ENCODE measurements at places on chromosomes 4 and X.

GRCh38 chrX:53950130-53950733 lies 94.0 kb downstream of the PHF8 start:
- DNase-seq = no peak

- DNase-seq = no peak
Measured at GRCh38 chrX:53357799-53358530, 64.5 kb downstream of the SMC1A start.

- peak; percentile 15 for DNase-seq
Measured at GRCh38 chrX:107710617-107711391, 64.8 kb downstream of the TSC22D3 start.

DNA sequence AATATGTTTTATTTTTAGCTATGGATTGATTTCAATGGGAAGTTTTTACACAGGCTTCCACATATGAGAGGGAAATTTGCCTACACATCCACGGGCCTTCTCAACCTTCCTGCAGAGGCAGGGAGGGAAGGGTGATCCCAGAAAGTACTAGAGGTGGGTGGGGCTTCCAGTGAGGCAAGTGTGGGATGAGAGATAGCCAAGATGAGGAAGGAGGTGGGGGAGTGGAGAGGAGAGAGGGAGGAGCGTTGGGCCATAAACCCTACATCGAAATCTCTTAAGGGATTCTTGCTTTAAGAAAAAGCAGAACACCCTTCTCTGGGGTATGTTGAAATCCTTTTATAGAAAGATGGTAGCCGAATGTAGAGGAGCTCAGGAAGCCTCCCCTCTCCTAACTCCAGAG lies 19.0 kb downstream of the NKX6-1 start:
- no peak for DNase-seq

- no peak for DNase-seq
Measured at GRCh38 chrX:45596188-45596808, 395.6 kb upstream of the DIPK2B start.

- no peak for DNase-seq
Measured at GRCh38 chr4:995311-996026, 2.3 kb upstream of the SLC26A1 start.

DNA sequence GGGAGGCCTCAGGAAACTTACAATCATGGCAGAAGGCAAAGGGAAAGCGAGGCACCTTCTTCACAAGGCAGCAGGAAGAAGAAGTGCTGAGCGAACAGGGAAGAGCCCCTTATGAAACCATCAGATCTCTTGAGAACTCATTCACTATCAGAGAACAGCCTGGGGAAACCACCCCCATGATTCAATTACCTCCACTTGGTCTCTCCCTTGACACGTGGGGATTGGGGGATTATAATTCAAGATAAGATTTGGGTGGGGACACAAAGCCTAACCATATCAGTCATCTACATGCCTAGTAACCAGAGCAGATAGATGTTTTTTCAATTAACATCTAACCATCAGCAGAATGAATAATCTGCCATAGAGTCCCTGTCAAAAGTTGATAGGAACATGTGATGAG lies 30.4 kb downstream of the FAM13A start:
- no peak for DNase-seq

- DNase-seq = no peak
Measured at GRCh38 chr4:69831646-69832325, 28.2 kb downstream of the SULT1E1 start.

DNA sequence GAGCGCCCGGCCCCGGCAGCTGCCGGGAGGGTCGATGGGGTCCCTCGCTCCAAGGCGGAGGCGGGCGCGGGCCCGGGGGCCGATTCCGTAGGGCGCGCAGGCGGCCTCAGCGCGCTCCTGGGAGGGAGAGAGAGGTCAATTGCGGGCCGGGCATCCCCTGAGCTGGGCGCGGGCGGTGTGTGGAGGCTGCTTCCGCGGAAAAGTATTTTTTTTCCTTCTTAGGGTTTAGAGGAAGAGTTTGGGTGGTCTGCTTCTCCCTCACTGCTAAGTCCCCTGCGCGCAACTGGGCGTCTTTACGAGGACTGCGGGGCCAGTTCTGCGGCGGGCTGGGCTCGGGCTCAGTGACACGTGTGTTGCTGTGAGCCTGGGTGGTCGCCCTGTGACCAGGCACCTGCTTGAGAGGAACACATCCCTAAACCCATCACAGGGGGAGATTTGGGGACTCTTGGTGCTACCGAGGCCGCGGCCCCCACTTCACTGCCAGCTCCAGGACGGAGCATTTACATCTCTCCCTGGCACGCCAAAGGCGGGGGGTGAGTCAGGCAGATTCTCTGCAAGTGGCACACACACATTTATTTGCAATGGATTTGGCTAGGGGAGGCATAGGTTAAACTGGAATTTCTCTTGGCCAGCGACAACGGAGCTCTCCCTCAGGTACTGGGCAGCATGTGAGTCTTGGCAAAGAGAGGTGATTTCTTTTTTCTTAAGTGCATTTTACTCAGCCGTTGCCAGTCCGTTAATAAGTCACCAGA lies 151.2 kb upstream of the SLC4A4 start:
- DNase-seq = peak; percentile 21

DNA sequence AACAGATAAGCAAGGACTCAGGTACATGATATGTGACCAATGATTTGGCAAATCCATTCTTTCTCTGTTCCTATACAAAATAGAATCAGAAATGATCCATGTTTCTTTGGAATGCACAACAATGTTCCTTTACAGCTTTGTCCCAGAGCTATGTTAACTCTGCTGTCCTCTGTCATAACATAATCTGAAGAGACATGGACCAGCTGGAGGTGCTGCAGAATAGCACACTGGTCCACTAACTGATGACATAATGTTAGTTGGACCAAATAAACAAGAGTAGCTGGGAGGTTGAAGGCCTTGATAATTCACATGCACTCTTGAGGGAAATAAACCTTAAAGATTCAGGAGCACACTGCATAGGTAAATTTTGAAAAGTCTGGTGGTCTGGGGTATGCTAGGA lies 23.0 kb upstream of the DHX15 start:
- no peak for DNase-seq

GRCh38 chr4:20109391-20109790 lies 142.3 kb upstream of the SLIT2 start:
- DNase-seq = no peak

GRCh38 chr4:112766422-112766821 lies 129.5 kb downstream of the LARP7 start:
- DNase-seq = no peak

- peak; percentile 14 for DNase-seq
Measured at GRCh38 chr4:42396752-42397634, at the start of gene SHISA3. TSS of gene SHISA3 (plus strand) at chr4:42397488. CDS start at chr4:42398057, 569 bp downstream.

DNA sequence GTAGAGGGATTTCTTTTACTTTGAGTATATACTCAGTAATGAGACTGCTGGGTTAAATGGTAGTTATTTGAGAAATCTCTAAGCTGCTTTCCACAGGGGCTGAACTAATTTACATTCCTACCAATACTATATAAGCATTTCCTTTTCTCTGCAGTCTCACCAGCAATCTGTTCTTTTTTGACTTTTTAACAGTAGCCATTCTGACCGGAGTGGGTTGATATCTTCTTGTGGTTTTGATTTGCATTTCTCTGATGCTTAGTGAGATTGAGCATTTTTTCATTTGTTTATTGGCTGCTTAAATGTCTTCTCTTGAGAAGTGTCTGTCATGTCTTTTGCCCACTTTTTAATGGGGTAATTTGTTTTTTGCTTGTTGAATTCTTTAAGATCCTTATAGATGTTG lies 43.3 kb downstream of the SPCS3 start:
- no peak for DNase-seq

- DNase-seq = no peak
Measured at GRCh38 chr4:27429364-27429871, 568.8 kb downstream of the STIM2 start.

GRCh38 chr4:138864961-138865720 lies 150.4 kb upstream of the NOCT start:
- no peak for DNase-seq

- DNase-seq = no peak
Measured at GRCh38 chr4:54783402-54784110, 125.8 kb downstream of the KIT start.

DNA sequence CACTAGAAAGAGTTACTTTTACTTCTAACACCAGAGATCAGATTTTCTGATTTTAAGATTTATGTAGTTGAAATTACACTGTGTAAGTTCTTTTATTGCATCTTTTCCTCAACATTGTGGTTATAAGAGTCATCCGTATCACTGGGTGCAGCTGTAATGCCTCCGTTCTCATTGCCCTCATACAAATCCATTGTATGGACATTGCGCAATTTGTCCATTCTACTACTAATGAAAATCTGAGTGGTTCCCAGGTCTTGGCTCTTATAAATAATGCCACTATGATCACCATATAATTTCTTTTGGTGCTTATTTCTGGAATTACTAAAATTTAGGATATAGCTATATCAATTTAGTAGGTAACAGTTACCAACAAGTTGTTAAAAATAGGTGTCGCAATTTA lies 614.0 kb upstream of the GALNT7 start:
- no peak for DNase-seq

- no peak for DNase-seq
Measured at GRCh38 chr4:158261480-158261879, 51.2 kb downstream of the TMEM144 start.

- no peak for DNase-seq
Measured at GRCh38 chrX:136752346-136752745, 28.4 kb downstream of the ARHGEF6 start.

- DNase-seq = no peak
Measured at GRCh38 chr4:14178421-14178820, 550.9 kb upstream of the BOD1L1 start.

GRCh38 chrX:31178769-31179125 lies 106.9 kb upstream of the FTHL17 start:
- no peak for DNase-seq

- DNase-seq = no peak
Measured at GRCh38 chr4:36088542-36088941, 155.8 kb downstream of the ARAP2 start.

DNA sequence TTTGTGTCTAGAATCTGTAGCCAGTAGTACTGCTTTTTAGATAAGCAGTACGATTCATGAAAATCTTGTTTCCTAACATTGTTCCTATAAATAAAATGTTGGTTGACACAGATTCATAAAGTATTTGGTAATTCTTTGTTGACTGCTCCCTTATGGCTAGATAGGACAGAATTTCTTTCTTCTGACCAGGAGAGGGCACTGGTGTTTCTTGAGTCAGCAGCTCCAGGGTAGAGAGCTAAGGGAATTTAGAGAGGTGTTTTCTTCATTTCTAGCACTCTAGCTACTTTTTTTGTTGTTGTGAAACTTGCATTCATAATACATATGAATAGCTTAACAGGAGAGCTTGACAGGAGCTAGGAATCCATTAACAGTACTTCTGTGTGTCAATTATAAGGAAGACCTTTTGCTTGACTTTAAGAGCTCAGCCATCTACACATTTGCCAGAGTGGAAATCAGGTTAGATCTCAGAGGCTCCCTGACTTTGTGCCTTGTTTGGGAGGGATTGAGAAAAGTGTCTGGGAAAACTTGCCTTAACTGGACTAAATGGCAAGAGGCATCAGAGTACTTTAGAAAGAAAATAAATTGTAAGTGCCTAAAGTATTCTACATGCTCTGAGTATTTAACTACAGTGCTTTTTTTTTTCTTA lies 756.1 kb downstream of the SH3BGRL start:
- DNase-seq = no peak

DNA sequence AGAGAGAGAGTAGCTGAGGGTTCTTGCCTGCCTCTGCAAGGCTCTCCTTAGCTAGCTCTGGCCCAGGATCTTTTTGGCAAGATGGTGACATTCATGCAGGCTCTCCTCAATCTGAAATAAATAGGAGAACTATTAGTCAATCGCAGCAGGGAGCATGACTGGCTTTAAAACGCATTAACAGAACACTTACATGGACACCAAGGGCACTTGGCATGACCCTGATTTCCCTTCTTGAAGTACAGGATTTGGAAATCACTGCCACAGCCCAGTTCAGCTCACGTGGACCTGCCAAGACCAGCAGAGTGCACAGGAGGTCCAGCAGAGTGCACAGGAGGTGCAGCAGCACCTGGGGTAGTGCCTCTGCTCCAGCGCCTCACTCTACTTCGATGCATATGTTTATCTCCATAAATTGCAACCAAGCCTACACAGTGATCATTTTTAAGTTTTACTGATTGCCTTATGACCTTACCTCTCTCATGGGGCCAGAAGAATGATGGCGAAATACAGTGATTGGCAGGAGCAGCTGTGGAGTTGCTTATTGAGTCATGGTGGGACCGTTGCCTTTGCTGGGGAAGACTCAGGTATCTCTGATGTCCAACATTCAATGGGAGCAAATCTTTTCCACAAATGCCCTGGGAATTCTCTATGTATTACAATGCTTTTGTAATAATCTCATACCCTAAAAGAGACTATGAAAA lies 122.4 kb downstream of the SYNPO2 start:
- no peak for DNase-seq

DNA sequence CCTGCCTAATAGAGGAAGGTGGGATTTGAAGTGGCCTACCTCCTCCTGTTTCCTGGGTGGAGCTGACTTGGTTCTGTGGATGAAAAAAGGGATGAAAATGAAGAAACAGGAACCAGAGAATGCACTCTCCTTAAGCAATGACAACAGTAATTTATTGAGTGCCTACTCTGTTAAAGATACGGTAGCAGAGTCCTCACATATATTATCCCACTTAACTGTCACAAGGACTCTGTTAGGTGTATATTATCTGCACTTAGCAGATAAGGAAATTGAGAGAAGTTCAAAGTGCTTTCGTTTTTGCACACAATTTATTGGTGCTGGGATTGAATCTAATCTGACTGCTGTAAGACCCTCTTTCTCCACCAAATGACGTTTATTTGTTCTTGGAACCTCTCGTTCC lies 301.2 kb downstream of the PACRGL start:
- no peak for DNase-seq

Measured in activated naive CD4-positive, alpha-beta T cell treated with anti-CD3 and anti-CD28 coated beads, Interleukin-2, amount 50 U/mL, for 16 hours (primary cell).